ENCODE measurements at places on chromosomes 2 and 18.

DNA sequence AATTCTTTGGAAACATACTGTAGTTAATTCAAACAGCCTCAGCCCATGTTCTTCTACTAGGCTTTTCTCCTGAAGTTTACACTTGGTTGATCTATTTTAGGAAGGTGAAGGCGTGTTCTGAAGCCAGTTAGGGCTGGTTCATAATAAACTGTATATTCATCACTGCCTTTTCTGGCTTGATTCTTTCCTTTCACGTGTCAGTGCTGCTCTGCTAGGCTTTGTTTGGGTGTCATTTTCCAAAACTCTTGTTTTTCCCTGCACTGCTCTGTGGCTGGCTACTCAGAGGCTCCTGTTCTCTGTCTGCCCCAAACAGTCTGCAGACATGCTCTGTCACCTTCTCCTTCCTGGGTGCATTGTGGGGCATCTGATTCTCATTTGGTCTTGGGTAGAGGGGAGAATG, 136.1 kb downstream of the PARD3B start:
- DNase-seq: no peak

- DNase-seq: no peak
These were observed 108.2 kb upstream of the CTDP1 start for GRCh38 chr18:79571211-79572092.

- DNase-seq: no peak
These were observed 69.2 kb downstream of the RFTN2 start for GRCh38 chr2:197606180-197606579.

- DNase-seq: no peak
These were observed 86.2 kb downstream of the MCFD2 start for GRCh38 chr2:46829231-46829995.

GRCh38 chr2:230787101-230787500, 74.5 kb downstream of the CAB39 start:
- no peak for DNase-seq

DNA sequence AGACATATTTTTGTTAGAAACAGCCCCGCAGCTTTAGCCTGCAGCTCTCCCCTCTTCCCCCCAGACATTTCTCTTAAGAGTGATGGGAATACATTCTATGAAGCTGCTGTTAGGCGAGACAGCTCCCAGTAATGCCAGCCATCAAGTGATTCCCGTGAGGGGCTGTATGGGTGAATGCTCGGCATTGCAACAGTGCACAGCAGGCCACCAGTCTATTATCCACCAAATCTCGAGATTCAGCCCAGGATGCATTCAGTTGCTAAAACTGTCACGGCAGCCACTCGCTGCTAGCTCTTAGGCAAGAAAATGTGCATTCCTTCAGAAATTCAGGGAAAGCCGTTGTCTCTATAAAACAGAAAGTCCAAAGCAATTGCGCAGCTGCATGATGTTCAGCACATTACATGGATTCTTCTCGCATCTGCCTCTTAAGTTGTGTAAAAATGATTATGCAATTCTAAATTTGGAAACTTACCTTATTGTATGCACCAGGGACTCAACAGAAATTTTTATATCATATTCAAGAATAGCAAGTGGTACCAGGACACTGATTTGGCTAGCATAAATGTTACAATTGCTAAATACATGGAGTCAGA, 211.3 kb upstream of the ARL4C start:
- DNase-seq: no peak

DNA sequence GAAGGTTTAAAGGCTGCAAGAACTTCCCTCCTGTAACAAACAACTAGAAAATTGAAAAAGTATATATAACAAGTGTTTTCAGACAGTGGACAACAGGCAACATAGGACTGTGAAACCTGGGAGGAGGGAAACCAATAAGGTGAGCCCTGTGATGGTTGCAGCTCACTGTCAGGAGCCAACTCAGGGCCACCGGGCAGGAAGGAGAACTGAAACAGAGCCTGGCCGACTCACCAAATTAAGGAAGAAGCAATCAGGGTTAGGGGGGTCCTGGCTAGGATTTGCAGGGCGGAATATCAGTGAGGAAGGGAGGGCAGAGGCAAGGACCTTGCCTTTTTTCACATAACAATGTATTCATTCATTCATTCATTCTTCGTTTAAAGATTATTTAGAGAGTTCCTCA, 21.8 kb upstream of the CNRIP1 start:
- no peak for DNase-seq

DNA sequence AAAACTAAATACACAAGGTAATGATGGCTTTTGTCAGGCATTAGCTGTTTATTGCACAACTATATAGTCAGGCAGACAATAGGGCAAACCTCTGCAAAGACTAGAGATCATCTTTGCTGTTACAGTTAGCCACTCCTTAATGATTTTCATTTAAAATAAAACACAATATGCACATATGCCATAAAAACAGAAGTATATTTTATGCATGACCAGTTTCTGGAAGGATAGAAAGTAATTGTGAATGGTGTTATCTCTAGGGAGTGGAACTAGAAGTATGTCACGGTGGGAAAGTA, 102.0 kb downstream of the CHN1 start:
- no peak for DNase-seq

DNA sequence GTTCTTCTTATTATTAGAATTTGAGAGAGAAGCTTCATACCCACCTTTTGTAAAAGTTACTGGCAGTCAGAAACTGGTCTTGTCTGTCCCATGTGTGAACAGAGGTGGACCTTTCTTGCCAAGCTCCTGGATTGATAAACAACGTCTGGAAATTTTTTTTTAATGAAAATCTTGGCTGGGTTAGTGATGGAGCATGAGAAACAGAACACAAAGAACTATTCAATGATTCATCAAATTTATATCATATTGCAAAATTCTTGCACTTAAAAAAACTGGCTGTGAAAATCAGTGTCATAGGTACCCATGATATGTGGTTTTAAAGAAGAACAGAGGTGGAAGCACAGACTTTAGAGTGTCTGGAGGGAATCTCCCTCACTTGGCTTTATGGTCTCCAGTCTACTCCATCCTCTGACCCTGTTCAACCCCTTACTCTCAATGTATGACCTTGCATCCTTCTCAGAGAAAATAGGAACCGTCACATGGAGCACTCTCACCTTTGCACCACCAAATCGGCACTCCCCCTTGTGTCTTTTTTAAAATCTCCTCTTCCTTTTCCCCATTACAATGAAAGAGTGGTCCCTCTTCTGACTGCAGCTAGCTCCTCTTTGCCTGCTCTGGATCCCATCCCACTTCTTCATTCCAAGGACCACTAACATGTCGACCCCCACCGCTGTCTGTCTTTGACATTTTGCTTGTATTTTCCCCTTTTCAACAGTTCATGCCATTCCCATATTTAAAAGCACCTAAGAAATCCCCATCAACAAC, 58.2 kb downstream of the COPS8 start:
- DNase-seq: no peak

- no peak for DNase-seq
These were observed 17.9 kb downstream of the REV1 start for GRCh38 chr2:99471654-99472599.

GRCh38 chr2:45397292-45397691, 213.8 kb downstream of the SRBD1 start:
- DNase-seq: no peak

- no peak for DNase-seq
These were observed 31.3 kb downstream of the COLEC12 start for GRCh38 chr18:468955-469790.

GRCh38 chr2:238163481-238164198, 4.9 kb downstream of the ERFE start:
- DNase-seq: no peak

DNA sequence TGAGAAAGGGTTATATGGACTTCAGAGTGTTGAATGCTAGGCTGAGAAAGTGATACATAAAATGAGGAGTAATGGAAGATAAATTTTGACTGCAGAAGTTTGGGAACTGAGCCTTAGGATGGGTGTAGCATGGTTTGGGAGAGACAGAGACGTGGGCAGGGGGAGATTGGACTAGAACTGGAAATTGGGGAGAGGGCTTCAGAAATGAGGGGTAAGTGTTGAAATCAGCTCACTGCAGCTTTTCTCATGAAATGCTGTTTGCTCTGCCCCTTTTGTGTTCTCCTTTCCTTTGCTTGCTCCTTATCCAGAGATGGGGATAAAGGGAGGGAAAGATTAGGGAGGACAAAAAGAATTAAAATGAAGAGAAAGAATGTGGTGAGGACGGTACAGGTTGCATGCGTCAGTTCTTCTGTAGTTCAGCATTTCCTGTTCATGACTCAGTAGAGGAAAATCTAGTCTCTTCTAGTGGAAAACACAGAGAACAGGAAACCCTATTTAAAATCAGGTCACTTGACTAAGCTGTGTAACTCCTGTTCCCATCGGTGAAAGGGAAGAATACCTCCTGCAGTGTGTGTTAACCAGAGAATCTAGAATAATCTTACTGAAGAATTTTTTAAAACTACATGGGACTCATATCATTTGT, 105.6 kb downstream of the CRIM1 start:
- no peak for DNase-seq

GRCh38 chr2:84855731-84856130, 25.2 kb downstream of the TRABD2A start:
- DNase-seq: no peak

GRCh38 chr2:74922592-74923227, 35.7 kb upstream of the POLE4 start:
- DNase-seq: no peak

DNA sequence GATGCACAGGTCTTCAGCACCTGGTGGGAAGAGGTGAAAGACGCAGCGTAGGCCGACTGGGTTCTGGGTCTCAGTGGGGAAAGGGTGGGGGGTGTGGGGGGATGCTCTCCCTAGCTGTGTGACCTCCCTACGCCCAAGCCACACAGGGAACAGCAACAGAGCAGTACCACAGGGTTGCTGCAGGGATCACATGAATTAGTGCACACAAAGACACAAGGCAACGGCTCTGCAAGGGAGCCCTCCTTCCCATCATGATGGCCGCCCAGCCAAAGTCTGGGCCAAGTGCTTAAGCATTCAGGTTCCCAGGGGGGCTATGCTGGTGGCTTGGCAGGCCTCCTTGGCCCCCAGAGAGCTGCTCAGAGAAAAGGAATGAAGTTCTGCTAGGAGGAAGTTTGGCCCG, 28.2 kb upstream of the GBX2 start:
- no peak for DNase-seq

- no peak for DNase-seq
These were observed 417.6 kb downstream of the SOX11 start for GRCh38 chr2:6109831-6110230.

- DNase-seq: no peak
These were observed 62.6 kb downstream of the KLF7 start for GRCh38 chr2:207103132-207103531.

- DNase-seq: no peak
These were observed 46.3 kb upstream of the GBX2 start for GRCh38 chr2:236214376-236214995.

- no peak for DNase-seq
These were observed 273.5 kb downstream of the CDH20 start for GRCh38 chr18:61606759-61607158.

- DNase-seq: no peak
These were observed 62.7 kb downstream of the ASB1 start for GRCh38 chr2:238489431-238489830.

DNA sequence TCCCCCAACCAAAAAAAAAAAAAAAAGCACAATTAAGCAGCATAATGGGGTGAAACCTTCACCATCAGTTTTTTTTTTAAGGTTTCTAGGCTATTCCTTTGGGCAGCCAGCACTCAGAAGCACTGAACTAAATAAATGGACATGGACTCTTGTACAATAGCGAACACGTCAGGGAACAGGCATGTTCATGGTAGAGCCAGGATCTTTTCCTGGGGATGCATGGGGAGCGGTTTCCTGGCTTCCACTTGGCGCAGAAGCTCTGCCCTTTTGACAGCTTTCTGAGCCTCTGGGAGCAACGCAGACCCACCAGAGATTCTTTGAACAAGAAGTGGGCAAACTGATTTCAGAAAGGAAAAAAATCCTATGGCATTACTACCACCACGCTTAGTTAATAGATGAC, 35.0 kb downstream of the ALPK2 start:
- no peak for DNase-seq

GRCh38 chr2:97736608-97737330, 23.4 kb downstream of the ZAP70 start:
- no peak for DNase-seq
